ENCODE measurements at places on chromosomes 11 and 22.

GRCh38 chr11:64181506-64182411, 4.2 kb upstream of the STIP1 start:
- DNase-seq = peak; percentile 48

DNA sequence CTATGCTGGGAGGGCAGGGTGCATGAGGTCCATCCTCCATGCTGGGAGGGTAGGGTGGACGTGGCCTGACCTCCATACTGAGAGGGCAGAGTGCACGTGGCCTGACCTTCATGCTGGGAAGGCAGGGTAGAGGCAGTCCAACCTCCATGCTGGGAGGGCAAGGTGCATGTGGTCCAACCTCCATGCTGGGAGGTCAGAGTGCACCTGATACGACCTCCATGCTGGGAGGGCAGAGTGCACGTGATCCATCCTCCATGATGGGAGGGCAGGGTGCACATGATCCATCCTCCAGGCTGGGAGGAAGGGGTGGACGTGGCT, 622.2 kb downstream of the BRD1 start:
- DNase-seq = no peak

DNA sequence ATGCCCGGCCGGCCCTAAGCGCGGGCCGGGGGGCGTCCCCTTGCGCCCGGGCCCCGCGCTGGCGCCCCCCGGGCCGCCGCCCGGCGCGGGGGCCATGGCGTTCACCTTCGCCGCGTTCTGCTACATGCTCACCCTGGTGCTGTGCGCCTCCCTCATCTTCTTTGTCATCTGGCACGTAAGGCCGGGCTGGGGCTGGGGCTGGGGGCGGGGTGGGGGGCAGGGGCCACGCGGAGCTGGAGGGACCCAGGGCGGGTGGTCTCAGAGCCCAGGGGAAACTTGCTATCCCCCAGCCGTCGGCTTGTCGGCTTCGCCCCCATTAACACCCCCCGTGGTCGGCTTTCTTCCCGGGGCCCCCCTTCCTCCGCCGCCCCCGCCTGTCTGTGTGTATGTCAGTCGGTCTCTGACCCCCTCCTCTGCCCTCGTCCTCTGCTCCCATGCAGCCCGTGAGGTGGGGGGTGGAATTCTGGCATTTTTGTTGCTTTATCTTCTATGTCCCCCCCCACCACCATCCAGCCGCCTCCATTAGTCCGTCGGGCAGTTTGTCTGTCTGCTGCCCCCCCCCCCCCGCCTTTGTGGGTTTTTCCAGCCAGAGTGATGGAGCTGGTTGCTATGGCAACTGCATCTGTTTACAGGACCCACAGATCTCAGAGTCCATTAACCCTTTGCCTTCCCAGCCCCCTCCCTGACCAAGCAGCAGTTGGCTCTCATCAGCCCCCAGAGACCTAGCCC, 552 bp downstream of the CNIH2 start:
- DNase-seq = no peak

DNA sequence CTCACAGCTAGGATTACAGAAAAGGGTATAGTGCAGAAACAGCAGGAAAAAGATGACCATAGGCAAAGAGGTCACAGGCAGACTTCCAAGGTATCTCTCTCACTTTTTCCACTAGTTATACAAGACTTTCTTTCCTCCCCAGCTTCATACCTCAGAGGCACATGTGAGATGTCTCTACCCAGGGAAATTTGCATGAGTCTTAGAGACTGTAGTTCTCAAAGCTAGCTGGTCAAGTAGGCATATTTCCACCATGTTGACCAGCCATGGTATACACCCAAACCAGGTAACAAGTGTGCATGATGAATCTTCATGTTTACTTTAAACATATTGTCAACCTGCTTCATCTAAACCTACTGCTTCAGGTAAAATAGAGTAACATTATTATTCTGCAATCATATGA, 27.9 kb downstream of the PRMT3 start:
- no peak for DNase-seq

- DNase-seq = no peak
These were observed 35.5 kb downstream of the BBOX1 start for GRCh38 chr11:27076121-27076589.

GRCh38 chr11:6615046-6615445, 3.0 kb upstream of the TAF10 start:
- DNase-seq = no peak

DNA sequence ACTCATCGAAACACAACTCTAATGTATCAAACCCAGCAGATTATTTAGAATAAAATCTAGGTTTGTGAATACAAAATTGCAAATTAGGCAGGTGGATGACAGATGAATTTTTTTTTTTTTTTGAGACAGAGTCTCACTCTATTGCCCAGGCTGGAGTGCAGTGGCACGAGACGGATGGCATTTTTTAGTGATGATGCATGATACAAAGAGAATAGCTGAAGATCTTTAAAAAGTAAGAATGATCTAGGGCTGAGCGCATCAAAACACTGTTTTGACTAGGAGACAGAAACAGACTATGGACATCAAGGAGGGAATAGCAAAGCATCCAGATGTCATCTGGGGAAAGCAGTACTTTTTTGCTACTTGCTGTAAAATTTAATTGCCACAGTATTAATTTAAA, 63.8 kb downstream of the IMMP1L start:
- DNase-seq = no peak

DNA sequence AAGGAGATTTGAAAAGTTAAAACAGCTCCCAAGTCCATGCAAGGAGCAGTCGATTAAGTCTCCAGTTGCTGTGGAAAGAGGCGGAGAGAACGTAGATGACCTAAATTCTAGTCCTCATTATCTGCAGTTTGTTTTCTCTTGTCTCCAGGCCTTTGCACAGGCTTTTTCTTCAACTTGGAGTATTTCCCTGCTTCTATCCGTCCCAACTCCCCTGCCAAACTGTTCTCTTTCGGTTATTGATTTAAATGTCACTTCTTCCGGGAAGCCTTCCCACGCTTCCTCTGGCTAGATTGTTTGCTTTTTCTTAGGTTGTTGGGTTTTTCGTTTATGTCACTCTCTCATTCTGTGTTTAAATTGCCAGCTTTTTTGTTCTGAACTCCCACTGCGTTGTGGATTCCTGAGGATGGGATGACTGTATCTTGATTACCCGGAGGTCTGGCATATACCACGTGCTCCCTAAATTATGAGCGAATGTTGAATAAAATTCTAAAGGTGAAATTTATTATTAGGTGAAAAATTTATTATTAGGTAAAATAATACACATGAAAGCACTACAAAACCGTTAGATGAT, 463 bp downstream of the TMEM126B start:
- DNase-seq = peak; percentile 37

DNA sequence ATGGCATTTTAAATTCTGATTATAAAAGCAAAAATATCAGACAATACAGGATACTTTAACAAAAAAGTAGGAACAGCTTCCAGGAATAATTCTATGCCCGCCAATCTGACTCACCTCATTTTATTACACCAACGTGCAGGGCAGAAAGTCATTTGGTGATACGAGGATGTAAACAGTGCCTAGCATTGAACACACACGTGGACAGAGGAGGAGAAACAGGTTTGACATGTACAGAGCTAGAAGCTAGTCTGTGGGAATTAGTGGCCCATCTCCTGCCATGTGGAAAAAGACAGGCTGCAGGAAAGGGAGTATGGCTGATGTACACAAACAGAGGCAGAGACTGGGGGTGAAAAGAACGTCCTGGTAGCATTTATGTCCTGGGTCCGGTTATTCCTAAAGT, 9.0 kb upstream of the SPINDOC start:
- DNase-seq = no peak

GRCh38 chr11:102924851-102925380, 30.6 kb downstream of the MMP13 start:
- no peak for DNase-seq

- no peak for DNase-seq
These were observed 48.7 kb downstream of the KCNQ1OT1 start for GRCh38 chr11:2651054-2651617.

GRCh38 chr11:74134661-74135060, 36.1 kb downstream of the C2CD3 start:
- no peak for DNase-seq

DNA sequence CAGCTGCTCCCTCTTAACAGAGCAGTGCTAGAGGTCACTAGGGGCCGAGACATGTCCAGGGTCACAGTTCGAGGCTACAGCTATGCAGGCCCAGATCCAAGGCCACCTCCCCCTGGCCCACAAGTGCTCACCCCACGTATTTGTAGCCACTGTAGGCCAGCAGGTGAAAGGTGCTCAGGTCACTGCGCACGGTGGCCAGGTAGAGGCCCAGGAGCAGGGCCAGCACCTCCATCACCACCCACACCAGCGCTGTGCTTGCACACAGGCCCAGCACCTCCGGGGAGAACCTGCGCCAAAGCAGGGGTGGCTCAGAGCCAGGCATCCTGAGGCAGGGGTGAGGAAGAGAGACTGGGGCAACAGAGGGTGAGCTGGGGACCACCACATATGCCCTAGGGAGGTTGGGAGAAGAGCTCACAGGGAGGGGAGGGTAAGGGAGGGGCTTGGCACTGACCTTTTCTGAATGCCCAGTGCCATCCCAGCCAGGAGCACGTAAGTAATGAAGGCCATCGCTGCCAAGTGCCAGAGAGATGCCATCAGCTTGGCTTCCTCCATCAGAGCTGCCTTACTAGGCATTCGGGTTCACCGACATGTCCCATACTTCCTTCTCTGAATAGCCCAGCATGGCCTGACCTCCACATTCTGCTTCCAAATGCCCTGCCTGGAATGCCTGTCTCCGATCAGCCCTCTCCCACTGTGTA, 3.5 kb downstream of the YIF1A start:
- DNase-seq = no peak

GRCh38 chr11:10305262-10305963, 540 bp downstream of the ADM start:
- peak; percentile 15 for DNase-seq

GRCh38 chr22:43811777-43812148, 342 bp downstream of the EFCAB6 start:
- no peak for DNase-seq

GRCh38 chr11:106879029-106879428, 139.2 kb downstream of the GUCY1A2 start:
- no peak for DNase-seq

GRCh38 chr11:113375402-113375801, 12.2 kb upstream of the ANKK1 start:
- DNase-seq = no peak

DNA sequence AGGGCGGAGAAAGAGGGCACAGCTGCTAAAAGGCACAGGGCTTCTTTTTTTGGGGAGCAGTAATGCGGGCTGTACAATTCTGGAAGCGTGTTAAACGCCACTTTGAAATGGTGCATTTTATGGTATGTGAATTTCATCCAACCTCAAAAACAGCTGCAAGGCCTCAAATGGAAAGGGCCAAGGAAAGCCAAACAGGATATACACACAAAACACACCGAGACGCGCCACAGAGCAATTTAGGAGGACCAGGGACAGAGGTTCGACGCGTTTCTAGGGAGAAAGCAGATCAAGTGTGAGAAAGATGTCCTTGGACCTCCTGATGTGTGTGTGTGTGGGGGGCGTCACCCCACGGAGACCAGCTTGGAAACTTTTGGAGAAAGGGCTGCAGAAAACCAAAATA, 31.1 kb downstream of the TSPAN4 start:
- DNase-seq = no peak

DNA sequence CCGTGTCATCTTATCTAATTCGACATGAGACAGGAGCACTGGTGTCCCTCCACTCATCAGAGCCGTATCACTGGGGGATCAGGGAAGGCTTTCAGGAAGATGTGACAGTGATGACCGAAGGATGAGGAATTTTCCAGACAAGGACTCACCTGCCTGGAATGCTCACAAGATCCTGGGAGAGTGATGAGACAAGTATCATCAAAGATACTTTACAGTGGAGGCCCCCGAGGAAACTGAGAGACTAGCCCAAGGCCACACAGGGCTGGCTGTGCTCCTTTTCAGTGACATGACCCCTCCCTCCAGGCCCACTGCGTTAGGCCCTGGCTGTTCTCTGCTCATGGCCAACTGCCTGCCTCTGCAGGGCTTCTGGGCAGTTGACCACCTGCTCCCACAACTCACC, 13.0 kb downstream of the CLPB start:
- DNase-seq = no peak

DNA sequence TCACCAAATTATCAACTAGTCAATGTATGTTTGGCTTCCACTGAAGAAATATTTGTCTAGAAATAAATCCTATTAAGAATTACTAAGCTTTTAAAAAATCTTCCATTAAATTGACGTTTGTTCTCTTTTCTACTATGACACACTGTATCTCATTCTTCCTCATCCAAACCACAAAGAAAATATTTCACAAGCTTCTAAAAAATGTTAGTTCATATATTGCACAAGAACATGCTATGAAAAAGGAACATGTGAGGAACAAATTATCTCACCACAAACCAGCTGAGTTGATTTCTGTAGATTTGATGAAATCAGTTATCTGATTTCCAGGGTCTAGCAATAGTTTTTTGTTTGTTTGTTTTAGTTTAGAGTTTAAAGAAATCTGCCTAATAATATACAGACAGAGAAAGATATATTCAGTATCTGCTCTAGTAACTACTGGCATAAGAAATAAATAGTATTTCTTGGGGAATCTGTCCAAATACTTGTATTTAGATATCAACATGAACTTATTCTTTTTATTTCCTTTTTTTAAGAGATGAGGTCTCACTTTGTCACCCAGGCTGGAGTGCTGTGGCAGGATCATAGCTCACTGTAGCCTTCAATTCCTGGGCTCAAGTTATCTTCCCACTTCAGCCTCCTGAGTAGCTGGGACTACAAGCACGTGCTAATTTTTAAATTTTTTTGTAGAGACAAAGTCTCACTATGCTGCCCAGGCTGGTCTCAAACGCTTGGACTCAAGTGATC, 161.7 kb downstream of the ATG16L2 start:
- no peak for DNase-seq

DNA sequence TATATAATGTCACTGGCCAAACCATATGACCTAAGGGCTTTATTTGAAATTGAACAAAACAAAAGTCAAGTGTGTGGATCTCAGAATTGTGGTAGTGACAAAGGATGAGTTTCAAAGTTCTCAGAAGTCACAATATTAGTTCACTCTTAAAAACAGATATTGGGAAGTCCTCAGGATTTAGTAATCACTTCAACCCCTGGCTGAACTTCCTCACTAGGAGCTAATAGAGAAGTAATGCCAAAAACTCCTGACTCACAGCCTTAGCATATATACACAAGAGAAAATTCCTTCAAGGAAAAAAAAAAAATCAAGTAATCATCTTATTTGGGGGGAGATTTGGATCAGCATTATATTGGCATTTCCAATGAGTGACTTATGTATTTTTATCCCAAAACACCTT, 75.6 kb upstream of the APOA1 start:
- DNase-seq = no peak

GRCh38 chr11:34147581-34147980, 42.2 kb downstream of the NAT10 start:
- no peak for DNase-seq
